ENCODE measurements at places on chromosomes 2 and 18.

GRCh38 chr2:181036848-181037603 lies 56.6 kb downstream of the UBE2E3 start:
- no peak for DNase-seq

GRCh38 chr2:118865106-118865505 lies 17.7 kb upstream of the EN1 start:
- DNase-seq: no peak

- DNase-seq: no peak
Measured at GRCh38 chr18:27685807-27686412, 491.0 kb downstream of the CDH2 start.

GRCh38 chr2:239264838-239265651 lies 135.8 kb downstream of the HDAC4 start:
- peak; percentile 60 for DNase-seq

- no peak for DNase-seq
Measured at GRCh38 chr2:212692466-212692865, 153.9 kb upstream of the ERBB4 start.

GRCh38 chr18:52183107-52183506 lies 156.9 kb upstream of the DCC start:
- DNase-seq: no peak

DNA sequence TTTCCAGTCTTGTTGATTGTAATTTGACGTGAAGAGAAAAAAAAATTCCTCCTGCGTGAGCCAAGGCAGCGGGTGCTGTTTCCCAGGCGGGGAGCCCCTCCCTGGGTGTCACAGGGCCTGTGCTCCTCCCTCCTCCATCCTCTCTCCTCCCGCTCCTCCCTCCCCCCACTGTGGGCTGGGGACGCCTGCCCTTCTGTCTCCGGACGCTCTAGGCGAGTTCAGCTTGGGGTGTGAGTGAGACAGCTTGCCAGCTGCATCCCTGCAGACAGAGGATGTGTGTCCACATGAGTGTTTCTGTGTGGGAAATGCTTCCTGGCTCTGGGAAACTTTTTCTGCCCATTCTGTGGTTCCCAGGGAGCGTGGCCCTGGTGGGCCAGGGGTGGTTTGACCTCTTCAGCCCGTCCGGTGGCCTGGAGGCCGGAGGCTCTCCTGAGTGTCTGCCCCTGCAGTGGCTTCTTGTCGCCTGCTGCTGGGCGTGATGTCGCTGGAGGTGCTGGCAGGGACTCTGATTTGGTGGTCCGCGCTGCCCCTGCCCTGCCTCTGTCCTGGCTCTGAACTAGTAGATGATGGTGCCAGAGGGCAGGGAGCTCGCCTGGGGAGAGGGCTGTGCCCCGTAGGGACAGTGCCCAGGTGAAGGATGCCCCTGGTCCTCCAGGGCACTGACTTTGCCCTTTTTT lies 96.4 kb downstream of the USP40 start:
- DNase-seq: no peak

DNA sequence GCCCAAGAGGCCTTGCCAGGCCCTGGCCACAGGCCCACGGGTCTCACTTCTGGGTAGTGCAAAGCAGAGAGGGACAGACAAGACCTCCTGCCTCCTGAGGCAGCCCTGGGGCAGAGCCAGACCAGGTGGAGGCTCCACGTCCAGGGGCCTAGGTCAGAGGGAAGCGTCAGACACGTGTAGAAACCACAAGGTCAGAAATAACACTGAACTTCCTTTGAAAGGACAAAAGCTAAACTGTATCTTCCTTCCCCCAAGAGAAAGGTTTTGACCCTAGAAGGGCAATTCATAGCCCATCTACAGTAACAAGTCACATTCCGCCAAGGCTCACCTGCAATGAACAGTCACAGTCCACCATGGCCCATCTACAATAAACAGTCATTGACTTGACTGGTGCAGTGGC lies 17.9 kb downstream of the SDC1 start:
- no peak for DNase-seq
